ENCODE measurements at places on chromosomes 5 and 9. TPM values are rescaled to one million over a fixed set of nuclear protein-coding genes. Genes with fewer than 3 reads are reported as not detected.
A peak's percentile ranks its signal among the peaks of the same experiment; 100 is the strongest.

PCDHGA8 gene
- 1.2 TPM for total RNA-seq

SAXO1 gene
- not detected for total RNA-seq

DNA sequence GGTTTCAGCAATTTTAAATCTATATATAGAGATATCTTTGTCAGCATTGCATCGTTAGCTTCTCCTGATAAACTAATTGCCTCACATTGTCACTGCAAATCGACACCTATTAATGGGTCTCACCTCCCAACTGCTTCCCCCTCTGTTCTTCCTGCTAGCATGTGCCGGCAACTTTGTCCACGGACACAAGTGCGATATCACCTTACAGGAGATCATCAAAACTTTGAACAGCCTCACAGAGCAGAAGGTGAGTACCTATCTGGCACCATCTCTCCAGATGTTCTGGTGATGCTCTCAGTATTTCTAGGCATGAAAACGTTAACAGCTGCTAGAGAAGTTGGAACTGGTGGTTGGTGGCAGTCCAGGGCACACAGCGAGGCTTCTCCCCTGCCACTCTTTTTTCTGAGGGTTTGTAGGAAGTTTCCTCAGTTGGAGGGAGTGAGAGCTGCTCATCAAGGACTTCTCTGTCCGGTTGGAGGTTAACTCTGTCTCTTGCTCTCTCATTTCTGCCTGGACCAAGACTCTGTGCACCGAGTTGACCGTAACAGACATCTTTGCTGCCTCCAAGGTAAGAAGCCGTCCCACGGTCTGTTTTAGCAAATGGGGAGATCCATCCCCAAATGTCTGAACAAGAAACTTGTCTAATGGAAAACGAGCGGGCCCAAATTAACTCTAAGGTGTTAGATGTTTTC is at the start of gene IL4:
IL4 (plus strand) TSS at position 51 of the 692 bp plus-strand sequence; CDS start at position 113, 62 bp downstream.
- no peak for DNase-seq

GRCh38 chr9:12818431-12819000 is 43.7 kb downstream of the LURAP1L start:
- DNase-seq: no peak

GRCh38 chr9:126329476-126330275 is 3.0 kb downstream of the MVB12B start:
- no peak for DNase-seq

DNA sequence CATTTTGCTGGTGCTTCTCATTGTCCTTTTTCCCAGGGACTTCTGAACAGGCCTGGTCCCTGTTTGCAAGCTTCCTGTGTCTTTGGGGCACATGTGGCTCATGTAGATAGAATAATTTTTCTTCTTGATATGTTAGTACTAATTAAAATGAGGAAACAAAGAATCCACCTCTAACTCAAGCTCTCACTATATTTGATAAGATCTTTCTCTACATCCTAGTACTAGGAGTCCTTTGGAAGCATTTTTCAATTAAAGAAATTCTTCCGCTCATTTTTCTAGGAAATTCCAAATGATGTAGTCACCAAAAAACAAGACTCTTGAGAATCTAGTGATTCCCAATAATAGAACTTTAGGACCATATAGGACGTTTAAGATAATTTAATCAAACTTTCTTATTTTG is 165.3 kb downstream of the SEC61B start:
- DNase-seq: no peak

DNA sequence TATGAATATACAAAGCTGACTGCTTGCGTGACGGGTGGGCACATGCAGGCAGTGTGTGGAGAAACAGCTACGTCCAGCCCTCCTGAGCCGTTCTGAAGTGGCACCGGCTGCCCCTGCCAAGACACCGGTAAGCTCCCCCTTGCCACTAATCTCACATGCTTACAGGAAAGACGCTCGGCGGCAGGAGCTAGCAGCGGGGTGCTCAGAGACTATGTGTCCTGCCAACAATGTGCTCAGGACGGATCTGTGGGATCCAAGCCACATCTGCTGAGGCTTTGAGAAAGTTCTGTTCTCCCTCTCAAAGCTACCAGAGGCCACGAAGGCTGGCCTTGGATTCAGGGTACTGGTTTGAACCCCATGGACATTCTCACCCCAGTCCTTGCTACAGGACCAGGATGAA is 157.2 kb upstream of the PHYKPL start:
- DNase-seq: no peak

DNA sequence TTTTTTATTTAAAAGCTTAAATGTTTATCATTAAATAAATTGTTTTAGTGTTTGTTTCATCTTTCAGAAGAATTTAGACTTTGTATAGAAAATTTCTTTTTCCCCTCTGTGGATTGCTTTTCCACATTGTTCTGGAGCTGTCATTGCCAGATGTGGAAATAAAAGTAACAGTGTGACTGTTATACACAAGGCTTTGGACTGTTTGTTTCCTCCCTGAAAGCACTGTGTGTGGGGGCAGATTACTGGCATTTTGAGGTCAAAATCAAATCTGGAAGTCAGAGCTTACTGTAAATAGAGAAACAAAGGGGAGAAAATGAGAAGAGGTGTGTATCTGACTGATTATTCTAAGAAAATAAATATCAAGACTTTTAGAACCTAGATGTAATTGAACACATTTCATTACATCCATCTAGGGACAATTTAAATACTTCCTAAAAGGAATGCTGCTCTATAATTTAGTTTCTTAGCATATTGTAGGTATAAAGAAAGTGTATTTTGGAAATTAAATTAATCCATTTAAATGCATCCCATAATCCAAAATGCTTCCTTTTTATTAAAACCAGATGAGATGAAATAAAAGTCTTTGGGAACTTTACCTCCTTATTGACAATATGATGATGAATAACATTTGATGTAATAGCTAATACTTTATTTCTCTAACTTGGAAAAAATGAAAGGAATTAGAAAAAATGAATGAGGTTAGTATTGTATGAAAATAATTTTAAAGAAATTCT is 51.9 kb downstream of the ERCC6L2 start:
- DNase-seq: no peak

PTPRD gene
- total RNA-seq: 1.2 TPM

ABO gene
- total RNA-seq: 0.22 TPM

GRCh38 chr9:112341730-112342129 is 8.3 kb upstream of the PTBP3 start:
- no peak for DNase-seq

GRCh38 chr5:180807654-180808414 is 5.2 kb upstream of the MGAT1 start:
- no peak for DNase-seq

DNA sequence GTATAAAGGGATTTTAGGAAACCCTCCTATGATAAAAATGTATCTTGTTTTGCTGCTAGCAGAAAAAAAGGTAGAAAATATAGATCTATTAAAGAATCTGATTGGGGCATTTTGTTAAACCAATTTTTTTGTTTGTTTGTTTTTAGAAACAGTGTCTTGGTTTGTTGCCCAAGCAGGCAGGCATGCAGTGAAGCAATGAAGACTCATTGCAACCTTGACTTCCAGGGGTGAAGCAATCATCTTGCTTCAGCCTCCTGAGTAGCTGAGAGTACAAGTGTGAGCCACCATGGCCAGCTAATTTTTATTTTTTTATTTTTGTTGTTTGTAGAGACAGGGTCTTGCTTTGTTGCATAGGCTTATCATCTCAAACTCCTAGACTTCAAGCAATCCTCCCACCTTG is 755.8 kb upstream of the EDIL3 start:
- DNase-seq: no peak

DNA sequence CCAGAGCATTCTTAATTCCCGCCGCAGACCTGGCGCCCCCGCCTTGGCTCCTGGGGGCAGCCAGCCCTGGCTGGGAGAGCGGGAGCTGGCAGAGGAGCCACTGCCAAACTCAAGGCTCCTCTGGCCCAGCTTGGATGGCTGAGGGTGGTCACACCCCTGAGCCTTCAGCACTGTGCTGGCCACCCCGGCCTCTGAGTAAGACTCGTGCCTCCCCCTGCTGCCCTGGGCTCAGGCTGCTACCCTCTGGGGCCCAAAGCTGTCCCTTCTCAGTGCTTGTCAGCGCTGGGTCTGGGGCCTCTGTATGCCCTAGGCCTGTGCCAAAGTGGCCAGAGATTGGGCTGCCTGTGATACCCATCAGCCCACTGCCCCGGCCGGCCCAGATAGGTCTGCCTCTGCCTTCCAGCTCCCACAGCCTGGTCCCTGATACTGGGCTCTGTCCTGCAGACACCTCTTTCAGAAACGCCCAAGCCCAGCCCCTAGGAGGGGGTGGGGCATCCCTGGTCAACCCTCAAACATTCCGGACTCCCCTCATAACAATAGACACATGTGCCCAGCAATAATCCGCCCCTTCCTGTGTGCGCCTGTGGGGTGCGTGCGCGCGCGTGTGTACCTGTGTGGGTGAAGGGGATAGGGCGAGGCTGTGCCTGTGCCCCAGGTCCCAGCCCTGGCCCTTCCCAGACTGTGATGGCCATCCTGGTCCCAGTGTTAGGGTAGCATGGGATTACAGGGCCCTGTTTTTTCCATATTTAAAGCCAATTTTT is 4.4 kb upstream of the PRR7 start:
- DNase-seq: no peak

DNA sequence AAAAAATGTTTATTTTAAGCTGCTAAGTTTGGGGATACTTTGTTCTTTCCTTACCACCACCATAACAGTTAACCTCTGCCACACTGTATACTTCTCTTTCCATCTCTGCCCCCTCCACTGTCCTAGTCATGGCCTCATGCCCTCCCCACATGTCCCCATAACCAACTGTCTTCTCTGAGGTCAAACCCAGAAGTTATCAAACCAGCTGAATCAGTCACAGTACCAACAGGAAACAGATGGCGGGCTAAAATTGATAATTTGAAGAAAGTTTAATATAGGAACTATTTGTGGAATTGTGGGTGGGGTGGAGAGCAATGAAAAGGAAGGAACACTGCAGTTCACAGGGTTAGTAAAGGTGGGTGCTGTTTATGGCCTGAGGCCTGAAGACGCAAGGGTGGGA is 5.7 kb upstream of the DCTN4 start:
- DNase-seq: no peak

IL13 gene
- not detected for total RNA-seq

DNA sequence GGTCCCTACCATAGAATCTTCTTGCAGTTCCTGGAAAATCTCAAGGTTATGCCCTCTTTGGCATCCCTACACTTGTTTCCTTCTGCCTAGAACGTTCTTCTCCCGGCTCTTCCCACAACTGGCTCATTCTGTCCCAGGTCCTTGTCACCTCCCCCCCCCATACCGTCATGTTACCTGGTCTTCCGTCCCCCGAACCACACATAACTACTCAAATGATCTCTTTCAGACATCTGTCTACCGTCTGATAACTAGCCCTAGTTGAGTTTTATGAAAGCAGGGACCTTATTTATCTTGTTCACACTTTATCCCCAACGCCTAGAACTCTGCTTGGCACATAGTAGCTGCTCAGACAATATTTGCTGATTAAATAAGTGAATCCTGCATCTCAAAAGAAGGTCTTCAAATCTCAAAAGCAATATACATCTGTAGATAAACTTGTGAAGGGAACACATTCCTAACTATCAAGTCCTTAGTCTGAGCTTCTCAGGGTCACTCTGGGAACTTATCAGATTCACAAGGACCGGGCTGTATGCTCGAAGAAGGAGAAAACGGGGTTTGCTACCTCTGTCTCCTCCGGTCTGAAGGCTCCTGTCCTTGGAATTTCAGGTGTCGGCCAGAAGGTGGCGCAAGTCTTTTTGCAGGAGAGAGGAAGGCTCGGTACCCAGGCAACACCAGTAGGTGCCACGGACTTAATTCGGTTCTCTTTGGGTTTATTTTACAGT is 30.0 kb downstream of the LCP2 start:
- peak; percentile 83 for DNase-seq

GRCh38 chr9:107548298-107549142 is 59.0 kb upstream of the KLF4 start:
- peak; percentile 88 for DNase-seq

- no peak for DNase-seq
These were observed 50.6 kb downstream of the NREP start for GRCh38 chr5:111706345-111706744.

DNA sequence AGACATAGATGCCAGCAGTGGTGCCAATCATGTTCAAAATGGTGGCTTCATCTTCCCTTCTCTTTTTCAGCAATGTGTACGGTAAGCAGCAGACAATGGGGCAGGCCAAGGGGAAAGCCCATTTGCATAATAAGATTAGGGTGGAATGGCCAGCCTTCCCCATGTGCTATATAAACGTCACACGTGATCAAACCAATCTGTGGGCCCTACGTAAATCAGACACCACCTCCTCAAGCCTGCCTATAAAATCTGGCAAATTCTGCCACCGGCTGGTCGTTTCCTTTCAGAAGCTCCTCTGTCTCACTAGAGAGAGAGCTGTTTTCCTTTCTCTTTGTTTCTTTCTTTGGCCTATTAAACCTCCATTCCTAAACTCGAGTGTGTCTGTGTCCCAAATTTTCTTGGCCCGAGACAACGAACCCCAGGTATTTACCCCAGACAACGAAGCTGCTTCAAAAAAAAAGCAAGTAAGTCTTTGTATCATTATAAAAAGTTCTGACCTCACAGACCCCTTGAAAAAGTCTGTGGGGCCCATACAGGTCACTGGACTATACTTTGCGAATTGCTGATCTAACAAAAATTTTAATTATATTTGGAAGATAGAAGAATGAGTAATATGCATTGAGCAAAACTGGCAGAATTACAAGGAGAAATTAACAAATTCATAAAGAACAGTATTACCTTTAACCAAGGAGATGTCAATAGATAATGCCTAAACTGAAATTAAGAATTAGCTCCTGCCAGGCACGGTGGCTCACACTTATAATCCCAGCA is 15.2 kb downstream of the ZBTB5 start:
- no peak for DNase-seq

DNA sequence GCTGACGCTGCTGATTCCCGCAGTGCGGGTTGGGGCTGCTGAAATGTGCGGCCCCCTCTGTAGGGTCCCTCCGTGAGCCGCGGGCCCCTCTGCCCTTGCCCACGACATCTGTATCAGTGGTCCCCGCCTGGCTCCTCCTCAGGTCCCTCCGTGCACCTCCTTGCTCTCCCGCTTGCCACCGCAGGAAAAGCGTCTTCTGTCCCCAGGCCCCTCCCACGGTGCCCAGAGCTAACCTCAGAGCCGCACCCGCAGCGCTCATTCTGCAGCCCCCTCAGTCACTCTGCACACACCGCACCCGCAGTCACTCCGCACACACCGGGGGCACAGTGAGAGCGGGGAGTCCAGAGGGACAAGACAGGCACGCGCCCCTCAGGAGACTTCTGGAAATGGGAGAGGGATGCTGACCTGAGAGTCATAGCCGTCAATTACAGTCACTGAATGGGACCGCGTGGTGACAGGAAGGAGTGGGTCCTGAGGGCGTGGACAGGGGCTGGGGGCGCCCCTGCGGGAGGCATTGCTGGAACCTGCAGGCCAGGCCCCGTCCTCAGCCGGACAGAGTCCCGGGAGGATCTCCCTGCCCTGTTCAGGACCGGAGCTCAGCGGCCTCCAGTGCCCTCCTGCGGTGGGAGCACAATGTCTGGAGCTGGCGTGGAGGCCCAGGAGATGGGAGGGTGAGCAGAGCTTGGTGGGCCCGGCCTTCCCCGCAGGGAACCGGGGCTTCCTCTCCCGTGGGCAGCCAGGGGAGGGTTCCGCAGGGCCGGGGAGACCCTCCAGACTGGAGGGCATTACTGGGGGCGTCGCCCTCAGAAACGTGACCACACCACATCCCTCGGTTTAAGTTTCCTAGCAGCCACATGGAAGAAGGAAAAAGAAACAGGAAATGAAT is 66.1 kb upstream of the CTSL start:
- no peak for DNase-seq

All from lung microvascular endothelial cell (primary cell).